ENCODE measurements at places on chromosomes 13 and 19.

DNA sequence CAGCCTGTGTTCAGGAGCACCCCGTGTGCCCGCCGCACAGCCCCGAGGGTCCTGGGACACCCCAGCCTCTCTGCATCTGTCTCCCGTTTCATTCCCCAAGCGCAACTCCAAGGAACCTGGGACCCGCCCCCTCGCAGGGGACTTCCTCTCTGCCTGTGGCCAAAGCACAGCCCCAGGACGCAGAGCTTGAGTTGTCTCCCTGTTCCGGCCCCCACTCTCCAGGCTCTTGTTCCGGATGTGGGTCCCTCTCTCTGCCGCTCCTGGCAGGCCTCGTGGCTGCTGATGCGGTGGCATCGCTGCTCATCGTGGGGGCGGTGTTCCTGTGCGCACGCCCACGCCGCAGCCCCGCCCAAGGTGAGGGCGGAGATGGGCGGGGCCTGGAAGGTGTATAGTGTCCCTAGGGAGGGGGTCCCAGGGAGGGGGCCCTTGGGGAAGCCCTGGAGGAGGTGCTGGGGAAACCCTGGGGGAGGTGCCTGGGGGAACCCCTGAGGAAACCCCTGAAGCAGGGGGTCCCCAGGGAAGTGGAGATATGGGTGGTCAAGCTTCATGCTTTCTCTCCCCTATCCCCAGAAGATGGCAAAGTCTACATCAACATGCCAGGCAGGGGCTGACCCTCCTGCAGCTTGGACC lies 1.3 kb downstream of the HCST start:
- DNase-seq, result peak; percentile 57

GRCh38 chr19:16391301-16392055 lies 66.9 kb downstream of the KLF2 start:
- DNase-seq, result no peak

DNA sequence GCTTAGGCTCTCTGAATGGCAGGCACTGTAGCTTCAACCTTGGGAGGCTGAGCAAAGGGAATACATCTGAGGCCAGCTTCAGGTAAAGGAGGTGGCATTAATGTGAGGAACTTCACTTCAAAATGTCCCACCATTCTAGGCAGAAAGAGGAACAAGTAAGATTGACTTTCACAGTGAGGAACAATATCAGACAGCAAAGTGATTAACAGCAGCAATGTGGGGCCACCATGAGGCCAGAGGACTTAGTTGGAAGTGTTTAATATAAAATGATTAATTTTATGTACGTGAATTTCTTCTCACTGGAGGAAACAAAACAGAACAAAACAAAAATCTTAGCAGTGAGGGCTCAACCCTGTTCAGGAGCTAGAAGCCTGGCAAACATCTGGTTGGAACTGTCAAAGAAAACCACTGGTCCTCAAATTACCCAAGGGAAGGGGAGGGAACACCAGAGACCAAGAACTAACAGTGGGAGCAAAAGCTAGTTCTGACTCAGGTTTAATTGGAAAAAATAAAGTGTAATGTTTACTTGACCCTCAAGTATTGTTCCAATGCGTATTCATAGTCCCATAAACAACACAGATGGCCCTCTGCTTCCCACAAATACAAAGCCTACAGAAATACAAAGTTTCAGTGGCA lies 43.9 kb upstream of the FRY start:
- no peak for DNase-seq

- DNase-seq, result no peak
Observed at GRCh38 chr19:38452430-38453366, 19.2 kb downstream of the RYR1 start.

DNA sequence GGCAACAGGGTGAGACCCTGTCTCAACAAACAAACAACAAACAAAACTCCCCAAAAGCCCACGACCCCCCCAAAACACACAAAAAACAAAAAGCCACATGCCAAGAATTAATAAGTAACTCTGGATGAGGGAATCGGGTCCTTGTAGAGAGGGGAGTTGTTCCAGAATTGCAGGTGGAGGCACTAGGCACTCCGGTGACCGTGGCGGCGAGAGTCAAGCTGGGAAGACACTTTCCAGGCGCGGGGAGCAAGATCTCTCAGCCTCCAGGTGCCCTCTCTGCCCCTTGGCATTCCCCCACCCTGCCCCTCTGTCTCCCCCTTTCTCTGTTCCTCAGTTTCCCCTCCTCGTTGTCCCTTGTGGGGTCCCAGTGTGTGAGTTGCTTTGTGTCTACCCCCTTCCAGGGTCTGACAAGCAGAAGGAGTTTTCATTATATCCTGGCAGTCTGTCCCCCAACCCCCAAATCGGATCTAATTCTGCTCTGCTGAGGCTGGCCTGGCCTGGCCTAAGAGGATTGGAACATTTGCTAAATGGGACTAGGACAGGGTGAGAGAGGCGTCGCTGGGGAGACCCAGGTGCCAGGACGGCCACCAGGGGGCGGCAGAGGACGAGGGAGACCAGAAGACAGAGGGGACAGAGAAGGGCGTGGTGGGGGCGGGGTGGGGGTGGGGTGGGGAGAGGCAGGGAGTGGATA lies 8.3 kb upstream of the CRX start:
- peak; percentile 27 for DNase-seq
